ENCODE measurements at places on chromosomes 11 and 22.

GRCh38 chr11:67406969-67407687, 3.2 kb downstream of the TBC1D10C start:
- DNase-seq: peak; percentile 58

DNA sequence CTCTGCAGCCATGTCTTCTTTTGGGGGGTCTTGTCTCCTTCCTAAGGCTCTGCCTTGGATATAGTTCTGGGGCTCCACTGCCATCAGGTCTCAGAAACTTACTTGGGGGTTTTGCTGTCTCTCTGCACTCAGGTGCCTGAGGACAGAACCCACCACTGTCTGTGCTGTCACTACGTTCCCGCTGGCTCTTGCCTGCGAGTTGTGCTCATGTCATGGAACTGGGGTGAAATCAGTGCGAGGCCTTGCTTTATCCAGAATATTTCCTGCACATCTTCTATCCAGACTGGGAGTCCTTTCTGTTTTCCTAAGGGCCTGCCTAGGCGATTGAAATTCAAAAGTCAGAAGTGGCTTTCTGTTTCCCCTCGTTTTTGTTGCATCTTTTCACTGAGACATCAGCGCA, 6.6 kb upstream of the USP2 start:
- DNase-seq: no peak

- no peak for DNase-seq
Measured at GRCh38 chr11:93773045-93773477, 11.0 kb upstream of the MED17 start.

- no peak for DNase-seq
Measured at GRCh38 chr11:74094393-74094792, 76.4 kb downstream of the C2CD3 start.

DNA sequence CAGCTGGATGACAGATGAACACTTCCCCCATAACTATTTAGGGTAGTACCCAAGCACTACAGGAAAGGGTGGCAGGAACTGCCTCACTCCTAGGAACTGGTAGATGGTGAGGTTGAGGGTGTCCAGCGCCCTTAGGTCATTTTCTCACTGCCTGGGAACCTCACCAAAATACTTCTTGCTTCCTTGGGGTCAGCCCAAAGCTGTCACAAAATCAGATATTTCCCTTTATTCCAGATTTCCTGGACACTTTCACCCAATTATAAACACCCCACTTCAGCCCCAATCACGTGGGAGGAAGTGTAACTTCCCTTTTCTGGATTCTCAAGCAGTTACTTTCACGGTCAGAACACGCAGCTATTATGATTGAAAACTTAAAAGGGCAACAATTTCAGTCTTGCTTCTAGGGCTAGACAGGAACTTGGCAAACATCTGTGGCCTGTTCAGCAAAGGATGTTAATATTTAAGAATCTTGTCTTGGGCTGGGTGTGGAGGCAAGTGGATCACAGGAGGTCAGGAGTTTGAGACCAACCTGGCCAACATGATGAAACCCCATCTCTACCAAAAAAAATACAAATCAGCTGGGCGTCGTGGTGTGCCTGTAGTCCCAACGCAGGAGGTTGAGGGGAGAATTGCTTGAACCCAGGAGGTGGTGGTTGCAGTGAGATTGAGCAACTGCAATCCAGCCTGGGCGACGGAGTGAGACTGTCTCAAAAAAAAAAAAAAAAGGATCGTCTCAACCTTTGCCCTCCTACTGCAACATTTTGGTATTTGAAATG, 4.0 kb downstream of the FTH1 start:
- DNase-seq: peak; percentile 19

GRCh38 chr11:60734279-60734678, 9.8 kb downstream of the MS4A18 start:
- DNase-seq: no peak

GRCh38 chr22:31278151-31278621, 14.1 kb downstream of the PIK3IP1 start:
- DNase-seq: no peak

DNA sequence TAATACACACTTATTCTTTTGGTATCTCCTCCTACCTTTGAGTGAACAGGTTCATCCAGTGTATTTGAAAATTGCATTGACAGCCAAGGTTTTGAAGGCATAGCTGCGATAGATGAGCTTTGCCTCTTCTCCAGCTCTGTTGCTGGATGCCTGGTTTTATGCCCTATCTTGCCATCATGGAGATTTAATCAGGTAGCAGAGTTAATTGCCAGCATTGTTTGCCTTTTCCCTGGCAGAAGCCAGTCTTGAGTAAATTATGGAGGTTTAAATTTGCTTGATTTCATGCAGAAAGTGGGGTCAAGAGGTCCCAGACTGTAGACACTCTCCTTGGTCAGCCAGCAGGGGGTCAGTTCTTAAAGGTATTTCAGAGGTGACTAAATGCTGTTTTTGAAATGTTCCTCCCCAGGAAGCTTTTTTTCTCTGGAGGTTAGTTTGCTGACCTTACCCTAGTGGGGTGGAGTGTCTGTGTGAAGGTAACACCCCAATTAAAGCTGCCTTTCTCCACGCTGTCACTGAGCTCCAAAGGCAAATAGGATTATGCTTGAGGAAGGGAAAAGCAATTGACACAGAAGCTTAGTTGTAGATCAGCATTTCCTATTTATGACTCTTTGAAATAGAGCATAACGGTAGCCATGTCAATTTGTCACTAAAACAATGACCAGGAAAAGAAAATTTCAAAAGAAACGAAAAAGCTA, 96.0 kb downstream of the EXT2 start:
- DNase-seq: no peak

DNA sequence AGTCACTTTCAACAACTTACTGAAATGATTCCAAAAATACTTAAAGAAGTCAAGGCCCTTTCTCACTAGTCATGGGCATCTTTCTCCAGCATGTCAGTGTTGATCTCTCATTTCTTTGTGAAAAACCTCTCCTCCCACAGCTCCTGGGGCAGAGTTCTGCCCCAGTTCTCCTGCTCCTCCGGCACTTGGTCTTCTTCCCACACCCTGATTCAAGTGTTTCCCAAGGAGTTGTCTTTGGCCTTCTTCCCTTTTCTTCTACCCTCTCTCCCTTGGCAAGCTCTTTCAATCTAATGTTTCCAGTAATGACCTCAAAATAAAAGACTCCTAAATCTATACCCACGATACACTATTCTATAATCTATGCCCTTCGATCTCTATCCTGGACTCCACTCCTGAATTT, 42.1 kb upstream of the CCDC34 start:
- DNase-seq: no peak

DNA sequence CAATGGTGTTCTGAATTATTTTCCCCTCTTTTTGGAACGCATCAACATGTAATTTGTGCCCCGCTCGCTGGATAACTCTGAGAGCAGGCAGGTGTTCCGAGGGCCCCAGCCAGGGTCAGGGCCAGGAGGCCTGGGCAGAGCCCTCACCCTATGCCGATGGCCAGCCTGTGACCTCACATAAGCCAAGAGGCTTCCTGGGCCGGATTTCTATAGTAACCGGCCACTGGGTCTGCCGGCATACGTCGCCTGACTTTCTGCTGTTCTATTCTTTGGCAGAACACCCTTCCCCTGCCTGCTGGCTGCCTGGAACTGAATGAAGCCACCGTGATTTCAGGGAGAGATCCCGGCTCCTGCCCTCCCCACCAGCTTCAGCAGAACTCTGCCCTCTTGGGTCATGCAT, 375.2 kb downstream of the SHANK2 start:
- DNase-seq: no peak

DNA sequence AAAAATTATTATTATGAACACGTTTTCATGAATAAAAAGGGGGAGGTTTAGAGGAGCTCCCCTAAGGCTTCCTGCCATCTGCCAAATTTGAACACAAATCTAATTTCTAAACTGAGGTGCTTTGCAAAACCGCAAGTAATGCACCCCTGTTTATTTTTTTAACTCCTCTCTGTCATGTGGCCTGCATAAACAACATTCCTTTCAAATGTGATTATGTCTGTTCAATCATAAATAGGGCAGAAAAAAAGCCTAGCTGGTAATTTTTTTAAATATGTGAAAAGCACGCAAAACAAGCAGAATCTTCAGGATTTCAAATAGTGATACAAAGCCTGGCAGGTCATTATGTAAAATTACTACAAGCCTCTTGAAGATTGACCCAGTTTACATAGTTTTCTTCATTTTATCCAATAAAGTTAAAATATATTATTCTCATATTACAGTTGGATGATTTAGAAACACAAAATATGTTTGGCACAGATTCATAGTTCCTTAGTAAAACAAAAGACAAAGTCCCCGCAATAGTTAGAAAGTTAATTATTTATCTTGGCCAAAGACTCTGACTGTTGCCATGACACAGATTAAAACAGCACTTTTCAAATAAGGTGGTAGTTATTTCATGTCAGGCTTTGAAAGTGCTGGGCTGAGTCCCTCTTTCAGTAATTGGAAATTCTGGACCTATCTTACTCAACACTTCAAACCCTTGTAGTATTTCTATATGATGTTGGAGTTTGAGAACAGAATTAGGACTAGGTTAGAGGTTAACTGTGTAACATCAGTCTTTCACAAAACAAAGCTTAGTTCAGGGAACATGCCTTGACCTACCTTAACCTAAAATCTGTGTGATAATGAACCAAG, 200.3 kb upstream of the MPPED2 start:
- DNase-seq: no peak

GRCh38 chr11:113168354-113169342, 145.7 kb upstream of the TTC12 start:
- no peak for DNase-seq

DNA sequence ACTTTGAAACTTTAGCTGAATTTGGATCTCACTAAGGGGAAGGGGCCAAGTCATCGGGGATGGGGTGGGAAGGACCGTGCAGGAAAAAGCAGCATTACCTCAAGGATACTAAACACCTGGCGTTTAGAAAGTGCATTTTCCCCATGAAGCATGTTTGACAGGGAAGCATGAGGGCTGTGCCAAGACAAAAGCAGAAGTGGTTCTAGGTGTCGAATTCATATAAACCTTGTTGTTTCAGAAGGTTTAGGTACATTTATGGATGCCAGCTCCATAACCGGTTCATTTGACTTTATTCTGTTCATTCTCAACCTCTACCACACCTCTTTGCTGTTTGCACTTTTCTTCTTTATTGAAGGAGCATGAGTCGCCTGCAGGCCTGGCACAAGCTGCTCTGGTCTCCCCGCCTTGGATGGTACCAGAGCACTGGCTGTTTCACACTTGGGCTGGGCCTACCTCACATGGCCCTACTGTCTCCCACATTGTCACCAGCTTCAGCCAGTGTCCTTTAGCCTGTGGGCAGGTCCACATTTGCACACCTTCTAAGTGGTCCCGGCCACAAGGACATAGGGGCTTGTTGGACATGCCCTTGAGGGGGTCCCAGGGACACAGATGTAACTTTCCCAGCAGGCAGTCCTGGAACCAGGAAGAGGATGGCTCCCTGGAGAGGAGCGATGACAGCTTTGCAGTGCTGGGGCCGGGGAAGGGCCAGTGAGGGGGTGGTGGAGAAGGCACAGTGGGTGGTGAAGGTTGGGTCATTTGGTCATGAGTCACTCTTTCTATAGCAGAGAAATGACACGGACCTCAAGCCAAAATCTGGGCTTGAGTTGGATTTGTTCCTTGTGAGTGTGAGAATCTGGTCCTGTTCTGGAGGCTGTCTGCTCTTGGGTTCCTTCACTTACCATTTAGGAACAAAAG, 3.2 kb upstream of the ST14 start:
- DNase-seq: no peak

DNA sequence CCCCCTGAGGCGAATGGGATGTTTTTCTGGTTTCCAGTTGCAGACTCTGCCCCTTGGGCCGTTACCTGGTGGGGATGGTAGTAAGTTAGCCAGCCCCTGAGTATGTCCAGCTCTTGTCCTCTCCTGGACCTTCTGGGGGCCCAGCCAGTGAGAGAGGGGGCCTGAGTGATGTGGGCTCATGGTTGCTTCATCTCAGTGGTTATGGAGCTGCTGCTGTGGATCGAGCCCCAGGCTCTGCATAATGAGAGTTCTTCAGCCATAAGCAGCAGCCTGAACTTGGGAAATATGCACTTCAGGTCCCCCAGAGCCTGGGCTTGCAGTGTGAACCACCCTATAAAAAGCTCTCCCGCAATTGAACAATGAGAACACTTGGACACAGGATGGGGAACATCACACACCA, 5.9 kb downstream of the TMPRSS13 start:
- DNase-seq: no peak

DNA sequence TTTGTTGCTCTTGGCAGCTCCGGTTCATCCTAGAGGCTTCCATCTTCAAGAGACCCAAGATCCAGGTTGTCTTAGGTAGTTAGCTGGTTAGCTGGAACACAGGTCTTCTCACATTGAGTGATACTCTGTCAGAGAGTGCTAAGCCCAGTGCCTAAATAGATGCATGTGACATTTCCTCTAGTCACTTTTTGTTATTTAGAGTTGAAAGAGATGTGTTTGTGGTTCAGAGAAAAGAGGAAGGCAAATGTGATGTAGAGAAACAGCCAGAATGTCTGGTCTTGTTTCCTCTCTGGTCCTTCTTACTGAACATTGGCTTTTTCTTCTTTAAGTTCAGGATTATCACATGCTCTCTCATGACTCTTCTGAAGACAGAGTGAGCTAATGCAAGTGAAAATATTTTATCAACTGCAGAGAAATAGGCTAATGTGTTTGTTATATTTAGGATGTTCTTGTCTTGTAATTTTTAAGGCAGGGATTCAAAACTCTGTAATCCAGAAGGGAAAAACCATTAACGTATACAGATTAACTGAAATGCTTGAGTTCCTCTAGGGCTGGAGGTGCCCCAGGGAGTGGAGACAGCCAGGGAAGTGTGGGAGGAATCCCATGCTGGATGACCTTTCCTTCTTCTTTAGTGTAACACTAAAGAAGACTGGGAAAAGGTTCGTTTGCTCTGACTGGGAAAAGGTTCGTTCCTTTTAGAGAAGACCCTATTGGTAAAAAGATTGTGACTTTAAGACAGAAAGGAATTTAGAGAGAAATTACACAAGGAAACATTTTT, 75.4 kb downstream of the SWAP70 start:
- DNase-seq: no peak

DNA sequence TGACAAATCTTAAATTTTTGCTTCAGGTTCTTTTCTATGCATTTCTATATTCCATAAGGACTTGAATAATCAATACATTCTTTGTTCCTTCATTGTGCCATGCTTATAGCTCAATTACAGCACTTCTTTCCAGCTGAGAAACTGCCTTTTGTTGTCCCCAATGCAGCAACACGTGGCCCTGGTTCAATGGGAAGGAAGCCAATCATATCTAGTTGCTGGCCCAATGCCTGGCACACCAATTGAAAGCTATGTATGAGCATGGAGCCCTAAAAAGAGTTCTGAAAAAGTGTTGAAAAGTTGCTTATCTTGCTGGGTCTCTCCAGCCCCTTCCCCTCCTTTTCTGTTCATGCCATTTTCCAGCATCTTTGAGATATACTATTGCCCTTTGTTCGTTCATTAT, 448.0 kb upstream of the FAT3 start:
- no peak for DNase-seq

GRCh38 chr11:44805596-44805995, 78.8 kb downstream of the TSPAN18 start:
- DNase-seq: no peak

DNA sequence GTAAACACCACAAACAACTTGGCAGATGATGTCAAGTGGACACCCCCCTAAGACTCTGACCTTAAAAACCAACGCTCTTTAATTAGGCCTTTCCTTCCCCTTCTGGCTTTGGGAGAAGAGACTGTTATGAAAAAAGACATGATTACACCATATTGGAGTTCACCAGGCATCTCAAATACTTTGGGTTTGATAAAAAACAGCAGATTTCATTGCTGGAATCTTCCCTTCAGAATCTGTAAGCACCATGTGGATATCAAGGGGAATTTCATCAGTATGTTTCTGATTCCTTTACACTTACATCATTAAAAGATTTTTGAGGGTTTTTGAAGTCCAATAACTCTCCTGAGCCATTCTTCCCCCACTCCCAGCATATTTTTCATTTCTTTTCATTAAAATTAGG, 85.6 kb downstream of the KIRREL3 start:
- no peak for DNase-seq

Measured in activated T-cell treated with anti-CD3 and anti-CD28 coated beads, Interleukin-2, amount 50 U/mL, for 48 hours (primary cell).